Activated naive CD4-positive, alpha-beta T cell treated with anti-CD3 and anti-CD28 coated beads, Interleukin-2, amount 10 ng/mL, durations not matched to agents 7 days and 5 days (primary cell): ENCODE measurements at places on chromosomes 7 and 10.

- no peak for DNase-seq
Observed at GRCh38 chr10:129548600-129548999, 81.6 kb downstream of the MGMT start.

DNA sequence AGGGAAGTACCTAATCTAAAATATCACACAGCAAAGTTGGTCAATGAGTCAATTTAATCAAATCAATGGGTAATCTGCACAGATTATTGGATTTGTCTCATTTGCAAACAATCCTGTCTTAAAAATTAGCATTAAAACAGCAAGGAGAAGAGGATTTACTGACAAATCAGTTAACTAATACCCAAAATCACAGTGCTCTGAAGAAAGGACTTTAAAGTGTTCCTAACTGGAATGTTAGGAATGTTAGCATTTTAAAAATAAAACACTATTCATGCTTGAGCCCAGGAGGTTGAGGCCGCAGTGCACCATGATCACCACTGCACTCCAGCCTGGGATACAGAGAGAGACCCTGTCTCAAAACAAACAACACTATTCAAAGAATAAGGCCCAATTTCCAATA, 83.1 kb downstream of the CHCHD3 start:
- no peak for DNase-seq

DNA sequence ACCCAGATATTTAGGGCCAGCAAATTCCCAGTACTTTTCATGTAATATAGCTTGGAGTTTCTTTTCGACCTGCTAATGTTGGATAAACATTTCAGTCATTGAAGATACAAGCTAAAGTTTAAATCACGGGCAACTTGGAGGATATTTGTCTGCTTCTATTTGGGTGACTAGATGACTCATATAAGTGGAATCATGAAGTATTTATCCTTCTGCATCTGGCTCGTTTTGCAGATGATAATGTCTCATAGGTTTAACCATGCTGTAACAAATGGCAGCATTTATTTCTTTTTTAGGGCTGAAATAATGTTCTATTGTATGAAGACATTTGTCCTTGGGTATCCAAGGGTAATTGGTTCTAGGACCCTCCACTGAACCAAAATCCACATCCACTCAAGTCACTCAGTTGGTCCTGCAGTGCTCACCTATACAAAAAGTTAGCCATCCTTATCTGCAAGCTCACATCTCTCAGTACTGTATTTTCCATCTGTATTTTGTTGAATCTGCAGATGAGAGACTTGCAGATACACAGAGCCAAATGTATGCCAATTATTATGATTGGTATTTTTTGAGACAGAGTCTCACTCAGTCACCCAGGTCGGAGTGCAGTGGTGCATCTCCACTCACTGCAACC, 187.2 kb upstream of the CSTF2T start:
- no peak for DNase-seq

GRCh38 chr10:86203162-86203905, 163.3 kb downstream of the GRID1 start:
- peak; percentile 47 for DNase-seq

DNA sequence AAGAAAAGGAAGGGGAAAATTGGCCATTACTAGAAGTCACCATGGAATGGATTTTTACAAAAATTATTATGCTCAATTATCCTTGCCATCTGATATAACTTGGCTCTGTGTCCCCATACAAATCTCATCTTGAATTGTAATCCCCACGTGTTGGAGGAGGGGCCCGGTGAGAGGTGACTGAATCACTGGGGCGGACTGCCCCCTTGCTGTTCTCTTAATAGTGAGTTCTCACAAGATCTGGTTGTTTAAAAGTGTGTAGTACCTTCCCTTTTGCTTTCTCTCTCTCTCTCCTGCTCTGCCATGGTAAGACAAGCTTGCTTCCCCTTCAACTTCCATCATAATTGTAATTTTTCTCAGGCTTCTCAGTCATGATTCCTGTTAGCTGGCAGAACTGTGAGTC, 1023.6 kb downstream of the XPNPEP1 start:
- DNase-seq, result no peak

DNA sequence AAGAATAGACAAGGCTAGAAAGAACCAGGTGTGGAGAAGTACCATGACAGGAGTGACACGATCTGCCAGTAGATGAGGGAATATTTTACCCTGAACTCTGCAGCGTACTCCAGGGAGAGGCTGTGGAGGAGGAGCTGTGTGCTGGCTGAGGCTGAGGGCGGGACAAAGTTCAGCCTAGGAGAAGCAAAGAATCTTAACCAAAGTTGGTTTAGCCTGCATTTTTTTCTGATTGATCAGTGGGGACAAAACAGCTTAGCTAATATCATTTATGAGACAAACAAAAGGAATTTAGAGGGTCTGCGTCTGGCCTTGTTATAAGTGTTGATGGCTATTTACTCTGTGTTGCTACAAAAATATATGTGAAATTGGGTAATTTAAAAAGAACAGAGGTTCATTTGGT, 5.2 kb upstream of the NPSR1 start:
- no peak for DNase-seq

DNA sequence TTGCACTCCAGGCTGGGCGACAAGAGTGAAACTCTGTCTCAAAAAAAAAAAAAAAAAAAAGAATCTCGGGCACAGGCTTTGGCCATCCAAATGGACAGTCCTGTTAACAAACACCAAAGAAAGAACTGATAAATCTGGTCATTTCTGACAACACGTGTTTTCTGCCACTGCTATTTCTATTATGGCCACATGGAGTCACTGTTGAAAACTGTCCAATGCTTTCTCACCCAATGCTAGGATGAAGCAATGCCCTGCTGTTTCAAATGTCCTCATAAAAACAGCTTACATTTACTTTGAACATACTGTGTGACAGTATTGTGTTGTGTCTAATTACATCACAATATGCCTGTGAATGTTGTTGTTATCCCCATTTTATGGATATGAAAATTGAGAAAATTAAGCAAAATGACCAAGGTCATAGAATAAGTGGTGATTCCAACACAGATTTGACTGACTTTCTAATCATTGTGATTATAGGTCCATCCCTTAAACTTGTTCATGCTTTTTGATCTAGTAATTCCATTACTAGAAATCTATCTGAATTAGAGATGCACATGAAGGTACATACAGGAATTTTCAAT, 19.9 kb upstream of the MAP3K8 start:
- DNase-seq, result peak; percentile 46

DNA sequence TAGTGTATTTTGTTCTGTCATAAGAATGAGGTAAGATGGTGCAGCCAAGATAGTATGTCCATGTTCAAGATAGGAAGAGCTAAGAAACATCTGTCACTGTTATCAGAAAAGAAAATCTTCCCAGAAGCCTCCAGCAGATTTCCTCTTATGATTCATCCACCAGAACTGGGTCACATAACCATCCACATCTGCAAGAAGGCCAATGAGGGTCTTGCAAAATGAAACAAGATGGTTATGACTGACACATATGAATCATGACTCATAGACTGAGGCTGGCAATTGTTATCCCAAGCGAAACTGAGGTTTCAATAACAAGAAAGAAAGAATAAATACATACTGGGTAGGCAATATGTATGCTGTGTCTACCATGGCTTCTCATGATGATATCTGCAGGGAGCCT, 30.3 kb downstream of the CCNJ start:
- no peak for DNase-seq

DNA sequence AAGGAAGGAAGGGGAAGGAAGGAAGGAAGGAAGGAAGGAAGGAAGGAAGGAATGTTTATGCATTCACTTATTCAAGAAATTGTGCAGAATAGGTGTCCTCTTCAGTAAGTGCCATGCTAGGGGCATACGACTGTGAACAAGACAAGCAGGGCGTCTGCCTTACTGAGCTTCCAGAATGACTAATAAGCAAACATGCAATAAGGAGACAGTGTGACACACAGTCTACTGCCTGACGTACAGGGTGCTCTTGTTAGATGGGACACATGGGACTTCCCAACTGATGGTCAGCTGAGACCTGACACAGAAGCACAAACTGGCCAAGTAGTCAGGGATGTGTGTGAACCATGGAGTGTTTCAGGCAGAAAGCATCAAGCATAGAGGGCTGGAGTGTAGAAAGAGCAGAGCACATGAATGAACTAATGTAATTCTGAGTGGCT, 18.2 kb downstream of the DNAJC12 start:
- no peak for DNase-seq

- no peak for DNase-seq
Observed at GRCh38 chr10:89304925-89305324, 3.1 kb downstream of the IFIT2 start.

DNA sequence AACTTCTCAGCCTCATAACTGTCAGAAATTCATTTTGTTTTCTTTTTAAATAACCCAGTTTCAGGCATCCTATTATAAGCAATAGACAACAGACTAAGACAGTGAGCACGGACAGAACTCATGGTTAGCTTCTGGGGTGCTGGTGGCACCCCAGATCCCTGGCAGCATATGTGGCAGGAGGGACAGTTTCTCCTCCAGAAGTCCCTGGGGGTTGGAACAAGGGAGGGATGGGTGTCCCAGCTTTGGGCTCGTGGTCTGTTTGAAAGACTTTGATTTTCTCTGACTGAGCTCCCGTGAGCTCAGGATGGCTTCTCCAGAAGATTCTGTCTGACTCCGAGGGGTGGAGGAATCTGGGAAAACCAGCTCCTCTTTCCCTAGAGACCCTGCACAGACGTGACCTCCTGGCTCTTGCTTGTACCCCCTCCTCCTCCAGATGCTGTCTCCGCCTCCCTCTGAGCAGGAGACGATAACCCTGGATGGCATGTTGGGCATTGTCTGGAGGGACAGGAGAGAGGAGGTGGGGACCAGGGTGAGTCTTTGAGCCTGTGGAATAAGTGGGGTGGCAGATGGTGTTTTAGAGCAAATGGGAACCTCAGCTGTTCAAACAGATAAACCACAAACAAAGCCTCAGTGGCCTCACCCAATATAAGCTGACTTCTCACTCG, 421.1 kb downstream of the GLRX3 start:
- no peak for DNase-seq

GRCh38 chr7:1428941-1429501, 30.2 kb downstream of the MICALL2 start:
- no peak for DNase-seq

DNA sequence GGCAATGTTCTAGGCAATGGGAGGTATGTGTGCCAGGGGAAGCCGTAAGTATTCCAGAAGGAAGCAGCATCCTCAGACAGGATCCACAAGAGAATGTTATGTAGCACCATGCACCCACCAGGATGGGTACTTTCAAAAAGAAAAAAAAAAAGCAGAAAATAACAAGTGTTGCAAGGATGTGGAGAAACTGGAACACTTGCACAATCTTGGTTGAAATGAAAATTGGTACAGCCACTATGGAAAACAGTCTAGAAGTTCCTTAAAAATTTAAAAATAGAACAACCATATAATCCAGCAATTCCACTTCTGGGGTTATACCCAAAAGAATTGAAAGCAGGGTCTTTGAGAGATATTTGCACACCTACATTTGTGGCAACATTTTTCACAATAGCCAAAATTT, 20.2 kb downstream of the C10orf71 start:
- DNase-seq, result no peak

GRCh38 chr7:18727115-18727870, 231.7 kb downstream of the HDAC9 start:
- no peak for DNase-seq

- DNase-seq, result no peak
Observed at GRCh38 chr10:132575320-132576201, 38.0 kb downstream of the INPP5A start.

DNA sequence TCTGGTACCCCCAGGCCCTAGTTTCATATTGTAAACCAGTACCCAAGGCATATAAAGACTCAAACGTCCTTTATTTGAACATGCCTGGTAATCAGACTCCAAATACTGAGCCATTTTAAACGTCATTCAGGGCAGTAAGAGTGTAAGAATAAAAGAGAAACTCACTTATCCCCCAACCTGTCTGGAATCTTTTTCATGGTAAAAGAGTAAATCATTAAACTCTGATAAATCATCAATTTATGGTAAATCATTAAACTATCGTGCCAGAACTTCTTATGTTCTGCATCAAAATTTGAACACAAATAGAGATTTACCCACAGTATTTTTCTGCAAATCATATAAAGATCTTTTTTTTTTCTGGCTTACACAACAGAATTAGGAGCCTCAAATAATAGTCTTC, 734.3 kb upstream of the POT1 start:
- DNase-seq, result no peak

- no peak for DNase-seq
Observed at GRCh38 chr10:34151481-34151880, 663.6 kb downstream of the PARD3 start.

DNA sequence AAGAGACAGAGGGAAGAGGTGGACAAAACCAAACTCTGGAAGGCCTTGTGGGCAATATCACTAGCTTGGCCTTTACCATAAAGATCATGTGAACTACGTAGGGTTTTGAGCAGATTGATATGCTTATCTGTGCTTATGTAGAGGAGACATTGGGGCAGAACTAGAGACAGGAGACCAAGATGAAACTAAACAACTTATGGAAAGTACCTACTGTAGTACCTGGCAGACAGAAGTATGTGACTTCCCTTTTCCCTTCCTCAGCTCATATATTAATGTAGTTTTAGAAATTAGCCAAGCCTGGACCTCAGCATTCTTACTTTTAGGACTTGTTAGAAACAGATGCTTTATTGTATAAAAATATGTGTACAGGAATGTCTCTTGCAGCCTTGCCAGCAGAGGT, 14.0 kb upstream of the IL6 start:
- DNase-seq, result no peak

GRCh38 chr10:35208536-35208935, 81.9 kb downstream of the CREM start:
- peak; percentile 74 for DNase-seq

- peak; percentile 45 for DNase-seq
Observed at GRCh38 chr10:1063232-1063865, 7.2 kb downstream of the WDR37 start.

DNA sequence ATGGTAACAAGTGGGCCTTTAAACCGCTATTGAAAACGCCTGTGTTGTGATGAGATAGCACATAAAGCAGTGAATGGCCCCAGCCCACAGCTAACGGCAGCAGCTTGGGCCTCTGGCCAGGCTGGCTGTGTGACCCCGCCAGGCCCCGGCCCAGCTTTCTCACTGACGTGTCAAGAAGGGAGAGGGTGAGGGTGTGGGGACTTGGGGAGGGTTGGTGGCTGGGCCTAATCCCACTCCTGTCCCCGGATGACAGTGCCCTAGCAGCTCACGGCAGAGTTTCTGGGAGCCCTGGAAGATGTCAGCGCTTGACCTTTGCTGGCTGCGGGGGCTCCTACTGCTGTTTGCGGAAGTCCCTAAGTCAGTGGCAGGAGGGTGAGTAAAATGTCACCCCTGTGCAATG, 88.9 kb upstream of the SHH start:
- no peak for DNase-seq

DNA sequence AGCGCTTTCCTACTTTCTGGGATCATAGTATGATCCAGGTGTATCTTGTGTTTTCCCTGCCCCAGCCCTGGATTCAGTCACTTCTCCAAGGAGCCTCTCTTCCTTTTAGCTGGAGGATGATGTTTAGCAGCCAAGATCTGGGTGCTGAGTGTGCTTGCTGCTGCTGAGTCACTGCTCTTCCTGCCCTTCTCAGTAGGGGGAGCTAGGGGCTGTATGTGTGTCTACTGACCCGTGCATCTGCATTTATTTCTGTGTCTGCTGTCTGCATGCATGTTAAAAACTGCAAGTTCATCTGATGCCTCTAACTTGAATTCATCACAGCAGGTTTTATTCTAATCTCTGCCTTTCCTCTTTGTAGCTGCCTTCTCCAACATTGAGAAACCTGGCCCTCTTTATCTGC, 31.6 kb downstream of the MGMT start:
- DNase-seq, result no peak

GRCh38 chr10:33117816-33118215, 159.8 kb upstream of the ITGB1 start:
- DNase-seq, result peak; percentile 38

GRCh38 chr10:114470956-114471905, 66.9 kb upstream of the AFAP1L2 start:
- peak; percentile 74 for DNase-seq
